ENCODE measurements at places on chromosomes 11 and 22.

- no peak for DNase-seq
Measured at GRCh38 chr11:111413849-111414248, 34.8 kb upstream of the POU2AF1 start.

- DNase-seq = no peak
Measured at GRCh38 chr22:40408718-40409612, 38.6 kb downstream of the SGSM3 start.

GRCh38 chr11:26743622-26744021, 21.8 kb upstream of the SLC5A12 start:
- DNase-seq = no peak

- no peak for DNase-seq
Measured at GRCh38 chr11:7567311-7567710, 53.5 kb downstream of the PPFIBP2 start.

- DNase-seq = no peak
Measured at GRCh38 chr11:27735281-27735680, 35.0 kb upstream of the BDNF start.

DNA sequence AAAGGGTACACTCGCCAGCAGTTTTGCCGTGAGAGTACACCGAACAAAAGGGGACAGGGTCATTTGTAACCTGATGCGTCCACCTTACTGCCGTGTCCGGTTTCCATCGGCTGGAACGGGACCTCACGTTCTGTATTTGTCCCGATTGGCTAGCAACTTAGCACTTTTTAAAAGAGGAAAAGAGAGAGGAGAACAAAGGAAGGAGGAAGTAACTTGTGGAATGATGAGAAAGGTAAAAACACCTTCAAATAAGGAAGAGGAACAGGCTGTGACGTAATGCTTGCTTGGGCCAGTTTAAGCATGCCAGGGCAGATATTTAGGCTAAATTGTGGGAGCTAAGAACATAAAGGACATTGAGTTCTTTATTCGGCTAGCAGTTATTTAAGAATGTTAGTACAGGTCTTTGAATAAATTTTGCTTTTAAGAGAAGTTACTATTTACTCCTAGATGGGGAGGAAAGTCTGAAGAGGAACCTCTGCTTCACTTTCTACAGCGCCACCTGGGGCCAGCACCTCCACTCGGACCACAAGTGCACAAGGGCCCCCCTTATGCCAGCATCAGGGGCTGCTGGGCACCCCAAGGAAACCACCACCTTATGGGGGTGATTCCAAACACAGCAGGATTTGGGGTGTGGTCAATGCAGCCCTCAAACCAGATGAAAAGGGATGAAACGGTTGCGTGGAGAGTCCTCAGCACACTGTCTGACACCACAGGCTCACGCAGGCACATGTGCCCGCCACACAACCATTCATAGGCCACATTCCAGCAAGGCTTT, 5.8 kb downstream of the ARSA start:
- no peak for DNase-seq

DNA sequence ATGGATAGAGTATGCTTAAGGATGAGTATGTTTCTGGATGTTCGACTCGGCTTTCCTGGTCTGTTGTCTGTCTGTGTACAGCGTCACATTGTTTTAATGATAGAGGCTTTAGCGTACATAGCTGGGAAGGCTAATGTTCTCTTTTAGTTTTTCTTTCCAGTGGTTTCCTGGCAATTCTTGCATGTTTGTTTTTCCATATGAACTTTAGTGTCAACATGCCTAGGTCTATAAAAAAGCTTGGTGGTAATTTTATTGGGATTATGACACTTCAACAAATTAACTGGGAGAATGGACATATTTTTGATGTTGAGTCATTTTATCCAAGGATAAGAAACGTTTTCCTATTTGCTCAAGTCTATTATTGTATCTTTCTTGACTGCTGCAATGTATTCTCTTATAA, 17.6 kb downstream of the F2 start:
- no peak for DNase-seq

DNA sequence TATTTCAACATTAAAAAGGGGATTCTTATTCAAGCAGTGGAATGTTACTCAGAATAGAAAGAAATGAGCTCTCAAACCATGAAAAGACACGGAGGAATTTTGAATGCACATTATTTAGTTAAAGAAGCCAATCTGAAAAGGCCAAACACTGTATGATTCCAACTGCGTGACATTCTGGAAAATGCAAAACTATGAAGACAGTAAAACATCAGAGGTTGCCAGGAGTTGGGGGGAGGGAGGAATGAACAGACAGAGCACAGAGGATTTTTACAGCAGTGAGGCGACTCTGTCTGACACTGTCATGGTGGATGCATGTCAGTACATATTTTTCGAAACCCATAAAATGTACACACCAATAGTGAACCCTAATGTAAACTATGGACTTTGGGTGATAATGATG, 22.9 kb upstream of the THY1 start:
- DNase-seq = no peak

DNA sequence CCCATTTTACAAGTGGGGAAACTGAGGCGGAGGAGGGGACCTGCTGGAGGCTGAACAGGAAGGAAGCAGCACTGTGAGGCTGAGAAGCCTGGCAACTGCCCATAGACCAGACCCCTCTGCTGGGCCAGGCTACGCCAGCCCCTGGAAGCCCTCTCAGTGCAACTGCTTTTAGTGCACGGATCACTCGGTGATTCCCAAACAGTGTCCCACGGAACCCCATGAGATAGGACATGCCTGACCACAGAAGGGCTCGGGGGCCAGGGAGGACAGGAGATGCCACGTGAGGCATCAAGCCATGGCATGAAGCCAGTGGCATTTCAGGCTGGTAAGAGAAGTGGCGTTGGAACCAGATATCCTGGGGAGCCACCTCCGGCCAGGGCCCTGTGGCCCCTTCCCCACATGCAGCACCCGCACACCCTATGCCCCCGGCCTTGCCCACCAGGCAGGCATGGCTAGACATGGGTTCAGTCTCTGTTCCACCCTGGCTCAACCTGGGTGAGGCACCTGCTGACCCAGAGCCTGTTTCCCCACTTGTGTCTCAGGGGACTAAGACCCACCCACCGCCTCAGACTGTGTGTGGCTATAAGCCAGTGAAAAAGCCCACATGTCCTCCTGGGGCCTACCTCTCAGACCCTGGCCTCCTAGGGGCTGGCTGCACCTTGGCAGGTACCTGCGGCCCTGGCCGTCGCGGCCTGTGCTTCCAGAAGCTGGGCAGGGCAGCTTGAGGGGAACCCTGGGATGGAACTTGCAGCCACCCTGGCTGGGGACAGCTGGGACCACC, 84.1 kb downstream of the WNT7B start:
- no peak for DNase-seq

DNA sequence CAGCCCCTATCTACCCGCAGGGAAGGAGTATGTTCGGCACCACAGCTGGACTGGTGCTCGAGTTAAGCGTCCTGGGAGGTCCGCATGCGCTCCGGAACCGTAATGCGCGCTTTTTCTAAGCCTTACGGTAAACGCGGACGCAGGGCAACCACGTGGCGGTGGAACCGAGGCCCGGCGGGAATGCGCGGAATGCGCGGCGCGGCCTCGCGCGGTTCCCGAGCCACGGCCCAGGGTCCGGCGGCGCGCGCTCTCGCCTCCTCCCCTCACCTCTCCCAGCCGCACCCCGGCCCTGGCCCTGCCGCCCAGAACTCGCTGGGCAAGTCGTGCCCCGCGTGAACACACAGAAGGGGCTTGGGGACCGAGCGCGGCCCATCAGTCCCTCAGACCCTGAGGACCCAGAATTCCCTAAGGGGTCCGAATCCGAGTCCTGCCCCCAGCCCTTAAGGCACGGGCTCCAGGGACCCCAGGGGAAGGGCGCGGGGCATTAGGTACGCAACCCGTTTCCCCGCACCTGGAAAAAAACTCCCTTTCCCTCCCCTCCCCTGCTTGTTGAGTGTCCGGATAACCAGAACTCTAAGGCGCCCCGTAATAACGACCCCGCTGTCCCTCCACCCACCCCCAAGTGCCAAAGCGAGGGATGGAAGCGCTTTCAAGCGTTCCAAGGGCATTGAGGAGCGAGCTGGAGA, 4.3 kb upstream of the CCND1 start:
- peak; percentile 66 for DNase-seq

DNA sequence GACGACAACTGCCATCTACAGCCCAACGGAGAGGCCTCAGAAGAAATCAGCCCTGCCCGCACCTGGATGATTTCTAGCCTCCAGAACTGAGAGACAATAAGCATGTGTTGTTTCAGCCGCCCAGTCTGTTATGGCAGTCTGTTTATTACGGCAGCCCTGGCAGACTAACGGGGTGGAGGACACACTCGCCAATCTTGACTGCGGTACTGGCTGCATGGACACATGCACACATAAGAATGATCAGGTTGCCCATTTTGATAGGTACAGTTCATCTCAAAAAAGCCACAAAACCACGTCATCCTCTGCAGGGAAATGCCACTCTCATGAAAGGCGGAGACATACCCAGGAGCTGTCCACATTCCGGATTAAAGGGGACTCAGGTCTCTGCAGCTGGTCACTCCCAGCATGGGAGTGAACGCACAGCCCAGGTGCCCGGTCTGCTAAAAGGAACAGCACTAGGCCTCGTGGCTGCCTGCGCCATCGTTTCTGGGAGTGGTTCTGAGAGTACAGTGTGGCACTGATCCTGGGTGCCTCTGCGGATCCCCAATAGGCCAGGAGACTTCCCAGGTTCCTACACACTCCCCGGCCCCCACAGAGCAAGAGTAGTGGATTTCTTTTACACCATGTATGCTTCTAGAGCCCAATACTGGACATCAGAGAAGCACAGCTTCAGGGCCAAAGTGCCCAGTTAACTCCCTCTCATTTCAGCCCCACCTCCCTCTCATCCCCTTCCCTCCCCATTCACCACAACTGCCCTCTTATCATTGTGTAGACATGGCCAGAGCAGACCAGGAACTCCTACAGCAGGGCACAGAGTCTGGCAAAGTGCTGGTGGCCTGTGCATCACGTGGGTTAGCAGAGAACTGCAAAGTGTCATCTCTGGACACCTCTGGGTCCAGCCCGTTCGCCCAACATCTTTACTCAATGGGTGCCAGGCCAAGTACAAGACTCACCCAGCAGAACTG, 11.7 kb upstream of the COMT start:
- DNase-seq = no peak

GRCh38 chr22:47126344-47126811, 363.9 kb downstream of the TBC1D22A start:
- no peak for DNase-seq
